Tibial nerve (tissue), 4 donors: ENCODE measurements at places on chromosomes 4 and X. TPM values are rescaled to one million over a fixed set of nuclear protein-coding genes. Genes with fewer than 3 reads are reported as not detected.
A peak's percentile ranks its signal among the peaks of the same experiment; 100 is the strongest.

CFAP99 gene
- total RNA-seq, result not detected

LRCH2 gene
- 7.1 TPM for total RNA-seq

CENPVL2 gene
- total RNA-seq, result not detected

DNA sequence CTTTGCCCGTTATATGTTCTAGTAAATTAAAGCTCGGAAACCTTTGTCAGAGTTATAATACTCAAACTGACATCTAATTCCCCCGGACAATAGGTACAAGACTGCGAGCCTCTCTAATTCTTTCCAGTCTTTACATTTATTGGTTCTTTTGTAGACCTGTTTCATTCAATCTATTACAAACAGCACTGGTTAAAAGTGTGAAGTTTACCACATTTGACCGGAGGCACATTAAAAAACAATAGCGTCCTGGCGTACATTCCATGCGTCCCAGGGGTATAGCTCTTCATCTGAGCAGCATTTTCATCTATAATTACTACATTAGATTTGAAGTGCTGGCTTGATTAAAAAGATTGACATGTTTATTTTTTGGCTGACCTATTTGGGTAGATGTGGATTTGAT is 49.9 kb upstream of the TENM3 start:
- H3K27ac ChIP-seq, result no peak overlapping the region
- H3K27me3 ChIP-seq, result no peaks in the 10 kb centered on the region
- no peak for DNase-seq
- H3K4me1 ChIP-seq, result no peaks in the 10 kb centered on the region
- H3K36me3 ChIP-seq, result no peaks in the 10 kb centered on the region
- no peak overlapping the region for H3K4me3 ChIP-seq

DNA sequence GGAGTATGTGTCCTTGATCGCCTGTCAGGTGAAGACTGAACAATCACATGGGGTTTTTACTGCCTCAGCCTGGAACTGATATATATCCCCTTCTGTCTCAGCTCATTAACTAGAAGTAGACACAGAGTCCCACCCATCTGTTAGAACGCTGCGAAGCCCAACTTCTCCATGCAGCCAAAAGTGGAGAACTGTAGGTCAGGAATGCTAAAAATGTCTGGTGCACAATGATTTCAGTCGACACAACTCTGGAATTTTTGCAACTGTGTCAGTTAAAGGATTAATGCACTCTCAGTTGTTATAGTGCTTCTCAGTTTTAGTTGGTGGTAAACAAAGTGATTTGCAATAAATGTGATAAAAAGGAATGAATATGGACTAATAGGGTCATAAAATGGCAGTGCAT is 287.2 kb downstream of the INPP4B start:
- H3K27ac ChIP-seq, result no peak overlapping the region
- no peaks in the 10 kb centered on the region for H3K27me3 ChIP-seq
- H3K4me1 ChIP-seq, result no peaks in the 10 kb centered on the region
- H3K4me3 ChIP-seq, result no peak overlapping the region

- H3K36me3 ChIP-seq, result no peaks in the 10 kb centered on the region
- peaks cover 4% of the 10 kb centered on the region for H3K27me3 ChIP-seq
- H3K4me3 ChIP-seq, result no peak overlapping the region
- DNase-seq, result peak; percentile 46
Measured at GRCh38 chrX:67780694-67781109, 236.9 kb downstream of the AR start.

DNA sequence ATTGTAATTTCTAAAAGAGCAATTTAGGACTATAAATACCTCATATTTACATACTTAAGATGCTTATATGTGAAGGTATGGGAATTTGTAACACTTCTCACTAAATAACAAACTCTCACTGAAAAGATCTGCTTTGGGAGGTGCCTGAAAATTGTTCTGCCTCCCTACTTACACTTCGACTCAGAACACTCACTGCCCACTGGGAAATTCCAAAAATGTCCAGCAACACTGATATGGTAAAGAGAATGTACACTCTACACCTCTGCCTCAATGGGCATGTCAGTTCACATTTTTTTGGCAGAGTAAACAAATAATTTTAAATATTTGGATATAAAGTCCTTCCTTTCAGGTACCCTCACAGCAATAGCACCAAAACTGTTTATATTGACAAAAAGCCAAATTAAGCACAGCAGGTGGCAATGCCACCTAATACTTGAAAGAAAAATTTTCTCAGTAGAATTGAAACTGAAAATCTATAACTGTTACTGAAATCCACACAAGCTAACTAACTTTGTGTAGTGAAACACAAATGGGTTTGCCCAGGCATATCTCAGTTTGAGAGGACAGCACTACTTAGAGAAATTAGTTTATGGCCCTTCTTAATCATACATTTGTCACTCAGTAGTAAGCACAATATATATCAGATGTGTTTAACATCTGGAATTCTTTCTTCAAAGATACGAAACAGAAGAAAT is 67.1 kb downstream of the PRDM5 start:
- H3K4me1 ChIP-seq, result no peaks in the 10 kb centered on the region
- no peak overlapping the region for H3K4me3 ChIP-seq
- DNase-seq, result no peak
- H3K27ac ChIP-seq, result no peak overlapping the region

RGN gene
- not detected for total RNA-seq

GRCh38 chr4:76960014-76960413 is 10.5 kb downstream of the SEPTIN11 start:
- H3K4me3 ChIP-seq, result no peak overlapping the region
- H3K27ac ChIP-seq, result no peak overlapping the region
- no peaks in the 10 kb centered on the region for H3K27me3 ChIP-seq
- DNase-seq, result no peak
- peaks cover 8% of the 10 kb centered on the region for H3K4me1 ChIP-seq
- H3K36me3 ChIP-seq, result no peaks in the 10 kb centered on the region

UGT2B11 gene
- total RNA-seq, result not detected
